Bladder microvascular endothelial cell (primary cell): ENCODE measurements at places on chromosomes 16 and 17. TPM values are rescaled to one million over a fixed set of nuclear protein-coding genes. Genes with fewer than 3 reads are reported as not detected.

The PTGES3L gene
- 0.06 and 0.16 TPM in 2 replicates for total RNA-seq

The GRIN2C gene
- total RNA-seq, result under 0.01 and 0.06 TPM in 2 replicates

The CLEC18A gene
- 0.50 TPM in 1 of 2 replicates, not detected in the other for total RNA-seq

The KARS1 gene
- total RNA-seq, result 141 and 176 TPM in 2 replicates
